ENCODE measurements at places on chromosomes 1 and 21.

DNA sequence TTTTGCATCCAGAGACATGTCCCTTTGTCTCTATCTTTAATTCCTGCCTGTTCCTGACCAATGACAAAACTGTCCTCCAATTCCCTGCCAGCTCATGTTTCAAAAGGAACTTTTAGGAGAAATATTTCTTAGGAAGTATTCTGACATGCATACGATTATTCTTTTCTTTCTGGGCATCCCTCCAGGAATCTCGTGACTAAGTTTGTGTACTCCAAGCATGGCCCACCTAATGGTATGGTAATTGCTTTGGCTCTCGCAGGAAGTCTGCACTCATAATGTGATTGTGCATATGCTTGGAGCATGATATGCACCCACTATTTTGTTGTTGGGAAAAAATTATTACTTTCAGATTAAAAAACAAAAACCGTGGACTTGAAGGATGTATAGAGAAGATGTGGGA, 256.4 kb downstream of the PRDM2 start:
- no peak for DNase-seq

DNA sequence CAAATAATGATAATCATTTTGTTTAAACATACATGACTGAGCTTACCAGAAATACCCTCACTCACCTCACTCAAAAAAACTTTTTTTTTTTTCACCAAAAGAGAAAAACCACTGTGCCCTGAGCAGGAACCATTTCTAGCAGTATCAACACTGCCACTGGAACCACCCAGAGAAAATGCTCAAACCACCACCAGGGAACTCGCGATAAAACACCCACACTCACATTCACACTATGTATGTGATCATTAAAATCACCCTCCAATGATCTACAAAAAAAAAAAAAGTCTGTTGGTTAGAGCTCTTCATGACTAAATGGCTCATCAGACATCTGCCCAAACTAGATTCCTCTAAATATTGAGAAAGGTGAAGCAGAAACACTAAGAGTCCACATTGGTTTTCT, 11.5 kb downstream of the TIAM1 start:
- no peak for DNase-seq

GRCh38 chr1:182817802-182818201, 21.3 kb upstream of the DHX9 start:
- no peak for DNase-seq

GRCh38 chr21:33011462-33011861, 14.3 kb upstream of the OLIG2 start:
- no peak for DNase-seq

DNA sequence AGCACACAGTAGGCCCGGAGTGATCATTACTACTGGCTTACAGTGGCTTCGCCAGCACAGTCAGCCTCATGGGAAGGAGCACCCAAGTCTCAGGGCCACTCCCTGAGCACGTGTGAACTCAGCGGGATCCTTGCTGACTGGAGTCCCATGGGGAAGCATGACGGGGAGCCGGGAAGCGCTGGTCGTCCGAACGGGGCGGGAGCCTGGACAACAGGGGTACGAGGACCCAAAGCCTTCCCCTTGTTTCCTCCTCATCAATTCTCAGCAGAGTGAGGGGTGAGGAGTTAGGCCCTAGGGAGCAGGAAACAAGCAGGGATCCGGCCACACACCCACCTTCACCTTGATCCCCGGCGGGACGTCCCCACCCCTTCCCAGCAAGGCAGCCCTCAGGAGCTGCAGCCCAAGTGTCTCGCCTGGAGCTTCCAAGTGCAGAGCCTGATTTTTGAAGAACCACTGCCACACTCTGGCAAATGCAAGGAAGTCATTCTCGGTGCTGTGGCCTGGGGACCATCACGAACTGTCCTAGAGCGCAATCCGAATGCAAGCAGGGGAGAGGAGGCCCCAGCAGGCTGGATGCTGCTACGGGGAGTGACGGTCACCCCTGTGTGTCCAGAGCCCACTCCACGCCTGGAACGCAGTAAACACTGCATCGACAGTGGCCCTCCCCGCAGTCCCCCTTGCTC, 35.5 kb downstream of the TOMM20 start:
- no peak for DNase-seq

DNA sequence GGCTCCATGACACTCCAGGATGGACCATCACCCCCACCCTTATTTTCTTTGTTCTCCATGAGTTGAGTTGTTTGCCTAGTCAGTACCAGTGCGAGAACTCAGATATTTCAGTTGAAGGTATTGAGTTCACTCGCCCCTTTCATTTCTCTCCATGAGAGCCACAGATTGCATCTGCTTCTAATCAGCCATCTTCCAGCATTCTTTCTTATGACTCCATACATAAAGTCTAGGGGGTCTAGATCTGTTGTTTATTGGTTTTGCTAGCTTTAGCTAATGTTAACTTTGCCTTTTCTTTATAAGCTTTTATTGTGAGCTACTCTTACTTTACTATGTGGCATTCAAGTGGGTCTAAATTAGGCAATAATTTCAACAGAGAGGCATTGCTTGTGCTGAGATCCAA, 71.6 kb upstream of the PDC start:
- no peak for DNase-seq

DNA sequence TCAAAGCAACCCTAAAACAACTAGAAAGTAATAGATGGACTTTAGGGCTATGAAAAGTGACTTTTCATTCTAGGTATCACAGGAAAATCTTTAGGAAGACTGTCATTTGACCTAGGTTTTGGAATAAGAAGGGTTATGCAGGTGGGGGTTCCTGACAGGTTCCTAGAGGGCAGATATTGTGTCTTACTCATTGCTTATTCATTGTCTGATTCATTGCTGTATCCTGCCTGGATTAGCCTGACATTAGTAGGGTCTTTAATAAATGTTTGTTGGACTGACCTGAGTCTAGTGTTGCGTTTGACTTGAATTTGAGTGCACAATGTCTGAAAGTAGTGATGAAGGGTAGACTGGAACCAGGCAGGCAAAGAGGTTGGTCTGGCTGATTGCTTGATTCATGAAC, 6.0 kb downstream of the FNBP1L start:
- DNase-seq = no peak

DNA sequence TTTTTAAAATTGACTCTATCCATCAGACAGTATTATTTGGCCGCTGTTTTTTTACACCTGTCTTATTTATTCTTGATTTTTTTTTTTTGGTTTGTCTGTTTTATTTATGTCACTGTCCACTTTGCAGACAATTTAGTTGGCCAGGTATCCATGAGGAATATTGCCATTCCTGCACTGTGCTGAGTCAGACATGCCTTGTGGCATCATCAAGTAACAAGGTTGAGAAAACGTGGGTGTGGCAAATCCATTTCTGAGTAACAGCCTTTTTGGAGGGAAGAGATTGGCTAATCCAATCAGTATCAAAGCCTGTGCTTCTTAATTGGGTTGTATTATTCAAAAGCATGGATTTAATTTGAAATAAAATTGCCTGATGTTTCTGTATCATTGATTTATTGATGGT, 463.1 kb downstream of the USP25 start:
- no peak for DNase-seq
